ENCODE measurements at places on chromosomes 2 and 18. TPM values are rescaled to one million over a fixed set of nuclear protein-coding genes. Genes with fewer than 3 reads are reported as not detected.

DNA sequence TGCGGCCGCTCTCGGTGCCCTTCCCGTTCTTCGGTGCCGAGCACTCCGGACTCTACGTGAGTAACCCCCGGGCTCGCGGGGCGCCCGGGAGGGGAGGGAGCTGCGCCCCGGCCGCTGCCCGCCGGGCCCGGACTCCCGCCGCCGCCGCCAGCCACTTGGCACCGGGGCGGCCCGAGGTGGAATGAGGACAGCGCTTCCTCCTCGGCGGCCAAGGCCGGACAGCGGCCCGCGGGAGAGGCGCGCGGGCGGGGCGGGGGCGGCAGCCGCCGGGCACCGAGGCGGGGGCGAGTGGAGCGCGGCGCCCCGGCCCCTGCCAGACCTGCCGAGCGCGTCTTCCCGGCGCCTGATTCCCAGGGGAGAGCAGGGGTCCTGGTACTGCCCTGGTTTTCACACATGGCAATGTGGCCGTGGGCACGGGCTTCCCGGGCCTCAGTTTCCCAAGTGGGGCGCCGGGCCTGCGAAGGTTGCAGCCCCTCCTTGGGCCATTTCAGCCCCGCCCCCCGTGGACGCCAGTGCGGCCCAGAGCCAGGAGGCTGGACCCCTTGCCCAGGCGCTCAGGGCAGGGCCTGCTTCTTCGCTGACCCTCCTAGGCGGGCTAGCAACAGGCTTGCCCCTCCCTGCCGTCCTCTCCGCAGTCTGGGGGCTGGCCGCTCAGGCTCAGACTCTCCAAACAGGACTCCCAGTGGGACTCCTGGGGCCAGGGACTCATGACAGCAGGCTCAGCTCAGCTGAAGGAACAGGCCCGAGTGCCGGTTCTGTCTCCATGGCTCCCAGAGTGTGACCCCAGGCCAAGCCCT lies 775 bp downstream of the SNED1 start:
- H3K27me3 ChIP-seq, result peaks cover 16% of the 10 kb centered on the region
- H3K27ac ChIP-seq, result no peak overlapping the region
- peak overlapping the region; percentile 47 for H3K4me3 ChIP-seq
- H3K36me3 ChIP-seq, result no peaks in the 10 kb centered on the region
- DNase-seq, result no peak

Gene FOXD4L1
- total RNA-seq, result 0.31 TPM

GRCh38 chr2:72999729-73000725 lies 71.5 kb downstream of the SFXN5 start:
- H3K27ac ChIP-seq, result no peak overlapping the region
- no peak for DNase-seq
- no peaks in the 10 kb centered on the region for H3K4me1 ChIP-seq
- no peak overlapping the region for H3K4me3 ChIP-seq

DNA sequence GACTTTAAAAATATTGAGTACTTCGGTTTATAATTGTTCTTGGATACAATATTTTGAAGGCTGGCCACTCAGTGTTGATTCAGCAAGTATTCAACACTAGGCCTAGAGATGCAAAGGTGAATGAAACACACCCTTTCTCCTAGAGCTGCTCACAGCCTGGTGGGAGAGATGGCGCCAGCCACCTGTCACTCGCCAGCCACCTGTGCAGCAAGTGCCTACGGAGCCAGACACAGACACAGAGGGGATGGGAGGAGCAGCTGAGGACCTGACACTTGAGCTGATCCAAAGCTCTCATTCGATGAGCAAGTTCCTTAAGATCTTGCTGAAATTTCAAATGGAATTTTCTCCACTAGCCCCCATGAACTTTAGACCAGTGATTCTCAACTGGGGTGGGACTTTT lies 151.1 kb upstream of the RIOK3 start:
- H3K4me3 ChIP-seq, result no peak overlapping the region
- no peak overlapping the region for H3K27ac ChIP-seq
- H3K4me1 ChIP-seq, result peaks cover 21% of the 10 kb centered on the region

Gene SCYGR4
- not detected for total RNA-seq

All from natural killer cell treated with Interleukin-12 subunit alpha and Interleukin-12 subunit beta and Interleukin-15 and Interleukin-18, amount 100 ng/mL, for 72 hours (primary cell).